Activated CD4-positive, alpha-beta memory T cell treated with anti-CD3 and anti-CD28 coated beads, Interleukin-2, amount 10 ng/mL, durations not matched to agents 7 days and 5 days (primary cell): ENCODE measurements at places on chromosomes 6 and 20. TPM values are rescaled to one million over a fixed set of nuclear protein-coding genes. Genes with fewer than 3 reads are reported as not detected.

The OR2H1 gene
- total RNA-seq: not detected

The HECA gene
- total RNA-seq: 81.7 TPM

The SLC44A4 gene
- 0.38 TPM for total RNA-seq

The ZSCAN23 gene
- total RNA-seq: 0.38 TPM

The BANF2 gene
- not detected for total RNA-seq

The ITCH gene
- total RNA-seq: 56.7 TPM

GRCh38 chr6:28158318-28158717, 16.6 kb downstream of the ZKSCAN8 start:
- H3K36me3 ChIP-seq: peaks cover 77% of the 10 kb centered on the region
- no peak for DNase-seq
- no peaks in the 10 kb centered on the region for H3K27me3 ChIP-seq
- peaks cover 15% of the 10 kb centered on the region for H3K4me1 ChIP-seq
- H3K27ac ChIP-seq: no peak overlapping the region
- no peak overlapping the region for H3K4me3 ChIP-seq

- peaks cover 21% of the 10 kb centered on the region for H3K4me1 ChIP-seq
- peaks cover 57% of the 10 kb centered on the region for H3K36me3 ChIP-seq
- no peak overlapping the region for H3K27ac ChIP-seq
Measured at GRCh38 chr20:38534756-38535155, 46.2 kb upstream of the ADIG start.

- H3K4me1 ChIP-seq: no peaks in the 10 kb centered on the region
- H3K27me3 ChIP-seq: no peaks in the 10 kb centered on the region
- no peak overlapping the region for H3K27ac ChIP-seq
Measured at GRCh38 chr20:1277529-1278322, 11.6 kb downstream of the SNPH start.

DNA sequence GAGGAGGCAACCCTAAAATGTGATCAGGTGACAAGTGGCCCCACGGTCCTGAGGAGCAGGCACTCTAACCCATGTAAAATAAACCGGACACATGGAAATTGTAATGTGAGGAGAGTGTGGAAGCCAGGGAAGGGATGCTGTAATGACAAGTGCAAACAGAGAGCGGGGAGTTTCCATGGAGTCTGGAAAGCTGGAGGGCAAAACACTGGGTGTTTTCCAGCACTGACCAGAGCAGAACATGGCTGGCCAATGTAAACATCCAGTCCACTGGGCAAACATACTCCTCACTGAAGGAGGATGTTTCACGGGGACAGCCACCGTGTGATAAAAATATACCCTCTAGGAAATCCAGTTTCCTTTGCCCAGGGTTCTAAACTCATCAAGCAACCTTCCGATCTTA, 219.0 kb upstream of the JARID2 start:
- no peak for DNase-seq
- H3K4me1 ChIP-seq: peaks cover 15% of the 10 kb centered on the region
- H3K4me3 ChIP-seq: no peak overlapping the region
- no peaks in the 10 kb centered on the region for H3K27me3 ChIP-seq

- no peaks in the 10 kb centered on the region for H3K27me3 ChIP-seq
- H3K4me1 ChIP-seq: no peaks in the 10 kb centered on the region
- DNase-seq: no peak
- no peak overlapping the region for H3K27ac ChIP-seq
Measured at GRCh38 chr20:23308908-23309307, 41.7 kb upstream of the NXT1 start.

GRCh38 chr20:631101-631500, 21.0 kb upstream of the TCF15 start:
- no peak for DNase-seq
- no peaks in the 10 kb centered on the region for H3K36me3 ChIP-seq
- peaks cover 9% of the 10 kb centered on the region for H3K27me3 ChIP-seq
- H3K4me3 ChIP-seq: no peak overlapping the region
- no peaks in the 10 kb centered on the region for H3K4me1 ChIP-seq
- H3K27ac ChIP-seq: no peak overlapping the region
